Stimulated activated CD8-positive, alpha-beta memory T cell treated with anti-CD3 and anti-CD28 coated beads, Interleukin-4, amount 100 ng/mL, for 1 hour (primary cell): ENCODE measurements at places on chromosomes 13 and 19.

DNA sequence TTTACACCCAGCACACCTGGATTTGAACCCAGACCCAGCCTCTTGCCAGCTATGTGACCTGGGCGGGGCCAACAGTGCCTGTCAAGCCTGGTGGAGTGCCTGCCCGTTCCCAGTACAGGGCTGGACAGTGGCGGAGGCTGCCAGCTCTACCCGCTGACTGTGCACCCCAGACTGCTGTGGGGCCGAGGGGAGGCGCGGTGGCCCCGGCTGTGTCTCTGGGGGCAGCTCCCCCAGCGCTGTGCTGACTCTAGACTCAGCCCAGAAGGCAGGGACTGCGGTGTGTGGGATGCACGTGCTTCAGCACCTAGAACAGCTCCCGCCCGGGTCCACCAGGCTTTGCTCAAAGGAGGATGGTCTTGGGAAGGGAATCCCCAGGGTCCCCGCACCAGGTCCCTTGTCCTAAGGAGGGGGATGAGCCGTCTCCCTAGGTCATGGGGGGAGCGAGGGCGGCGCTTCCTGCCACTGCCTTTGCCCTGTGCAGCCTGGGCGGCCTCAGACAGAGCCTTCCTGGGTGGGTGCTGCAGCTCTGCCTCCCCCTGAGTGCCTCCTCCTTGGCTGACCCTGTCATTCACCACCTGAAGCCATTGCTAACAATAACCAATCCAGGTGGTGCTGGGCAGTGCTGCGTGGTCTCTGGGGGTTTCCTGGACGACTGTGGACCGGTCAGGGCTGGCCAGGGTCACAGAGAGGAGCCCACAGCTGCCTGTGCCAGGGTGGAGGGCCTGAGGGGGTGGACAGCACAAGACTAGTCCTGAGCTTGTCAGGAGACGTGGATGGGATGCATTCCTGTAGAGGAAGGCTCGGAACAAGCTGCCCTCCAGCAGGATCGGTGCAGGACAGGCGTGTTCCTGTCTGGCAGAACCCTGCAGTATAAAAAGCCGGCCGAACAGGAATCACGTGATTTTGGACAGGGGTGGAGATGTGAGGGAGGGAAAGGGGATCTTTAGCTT, 18.6 kb downstream of the TMEM255B start:
- DNase-seq, result no peak

DNA sequence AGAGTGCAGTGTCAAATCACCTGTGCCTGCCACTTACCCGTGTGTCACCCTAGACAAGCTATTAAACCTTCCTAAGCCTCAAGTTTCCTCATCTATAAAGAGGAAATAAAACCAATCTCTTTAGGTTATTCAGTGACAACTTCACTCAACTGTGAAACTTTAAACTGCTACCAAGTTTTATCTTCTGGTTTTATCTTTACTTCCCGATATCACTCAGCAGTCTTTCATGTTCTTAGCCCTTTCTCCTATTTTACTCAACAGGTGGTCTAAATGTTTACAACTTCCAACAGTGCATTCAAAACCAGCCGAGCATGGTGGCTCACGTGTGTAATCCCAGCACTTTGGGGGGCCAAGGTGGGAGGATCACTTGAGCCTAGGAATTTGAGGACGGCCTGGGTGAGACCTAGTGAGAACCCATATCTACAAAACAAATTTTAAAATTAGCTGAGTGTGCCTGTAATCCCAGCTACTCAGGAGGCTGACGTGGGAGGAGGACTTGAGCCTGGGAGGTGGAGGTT, 59.6 kb downstream of the GPALPP1 start:
- DNase-seq, result no peak

DNA sequence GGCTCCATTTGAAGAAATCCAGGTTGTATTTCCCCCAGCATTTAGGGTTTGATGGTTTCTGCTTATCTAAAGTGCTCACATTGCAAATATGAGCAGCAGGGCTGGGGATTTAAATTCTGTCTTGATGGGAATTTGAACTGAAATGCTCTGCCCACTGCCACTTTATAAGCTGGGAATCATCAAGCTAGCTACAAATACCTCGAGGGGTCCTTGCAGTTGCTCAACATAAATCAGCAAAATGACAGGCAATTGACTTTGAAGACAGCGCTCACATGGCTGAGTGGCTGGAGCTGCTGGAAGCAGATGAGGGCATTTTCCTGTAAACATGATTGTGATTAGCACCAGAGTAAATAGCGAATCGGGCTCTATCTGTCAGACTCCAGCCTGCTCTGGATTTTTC, 39.4 kb upstream of the MEDAG start:
- DNase-seq, result no peak

DNA sequence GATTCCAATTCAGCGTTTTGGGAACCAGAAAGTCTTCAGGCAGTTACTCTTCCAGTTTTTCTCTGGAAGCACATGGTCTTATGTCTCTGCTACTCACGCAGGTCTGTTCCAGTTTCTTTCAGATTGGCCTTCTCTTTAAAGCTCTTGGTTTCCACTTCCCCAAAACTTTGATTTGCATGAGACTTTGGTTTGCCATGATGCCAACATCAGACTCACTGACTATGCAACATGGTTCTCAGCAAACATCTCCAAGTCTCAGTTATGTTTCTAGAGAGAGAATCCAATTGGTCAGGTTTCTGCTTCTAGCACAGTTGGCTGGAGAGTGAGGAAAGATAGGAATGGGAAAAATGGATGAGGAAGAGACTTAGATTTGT, 3.1 kb downstream of the AKAP11 start:
- DNase-seq, result no peak

DNA sequence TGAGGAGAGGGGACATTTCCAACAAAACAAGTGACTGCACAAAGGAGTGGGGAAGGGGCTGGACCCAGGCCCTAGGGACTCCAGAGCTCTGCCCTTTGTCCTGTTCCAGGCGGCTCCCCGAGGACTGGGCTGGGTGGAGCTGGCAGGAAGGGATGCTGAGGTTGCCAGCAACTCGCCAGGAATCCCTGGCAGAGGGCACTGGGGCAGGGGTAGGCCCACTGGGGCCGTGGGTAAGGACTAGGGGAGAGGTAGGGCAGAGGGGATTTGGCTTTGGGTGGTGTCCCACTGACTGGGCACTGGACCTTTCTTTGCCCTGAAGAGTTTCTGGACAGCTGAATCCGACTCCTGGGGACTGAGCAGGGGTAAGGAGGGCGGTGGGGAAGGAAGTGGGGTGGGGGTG, 7.9 kb downstream of the LIPE start:
- DNase-seq, result no peak

- DNase-seq, result no peak
These were observed 1.1 kb upstream of the MVB12A start for GRCh38 chr19:17418710-17419109.

- DNase-seq, result no peak
These were observed 161.5 kb downstream of the MZT1 start for GRCh38 chr13:72565893-72566292.

DNA sequence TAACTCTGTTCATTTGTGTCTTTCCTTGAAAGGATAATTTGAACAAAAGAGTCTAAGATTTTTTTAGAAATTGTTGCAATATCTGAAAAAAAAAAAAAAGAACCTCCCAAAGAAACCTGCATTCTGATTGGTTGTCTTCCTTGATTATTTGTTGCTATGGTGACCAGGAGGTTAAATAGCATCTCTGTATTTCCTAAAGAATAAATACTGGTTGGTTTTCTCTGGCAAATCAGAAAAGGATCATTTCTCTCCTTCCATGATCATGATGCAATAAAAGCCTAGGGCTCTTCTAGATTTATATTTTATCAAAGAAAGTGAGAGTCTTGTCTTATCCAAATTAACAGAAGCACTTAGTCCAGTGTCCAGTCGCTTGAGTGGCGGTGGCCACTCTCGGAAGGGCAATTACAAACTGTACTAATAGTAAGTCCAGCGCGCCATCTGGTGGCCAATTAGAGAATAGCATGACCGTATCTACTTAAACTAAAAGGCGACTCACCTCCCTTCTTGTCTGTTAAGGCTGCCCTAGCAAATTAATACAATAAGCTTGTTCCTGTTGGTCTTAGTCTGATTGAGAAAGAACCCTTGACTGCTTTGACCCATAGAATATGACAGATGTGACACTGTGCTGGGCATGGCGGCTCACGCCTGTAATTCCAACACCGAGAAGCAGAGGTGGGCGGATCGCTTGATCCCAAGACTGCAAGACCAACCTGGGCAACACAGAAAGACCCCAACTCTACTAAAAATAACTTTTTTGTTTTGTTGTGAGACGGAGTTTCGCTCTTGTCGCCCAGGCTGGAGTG, 47.0 kb upstream of the PNMA8B start:
- peak; percentile 76 for DNase-seq

DNA sequence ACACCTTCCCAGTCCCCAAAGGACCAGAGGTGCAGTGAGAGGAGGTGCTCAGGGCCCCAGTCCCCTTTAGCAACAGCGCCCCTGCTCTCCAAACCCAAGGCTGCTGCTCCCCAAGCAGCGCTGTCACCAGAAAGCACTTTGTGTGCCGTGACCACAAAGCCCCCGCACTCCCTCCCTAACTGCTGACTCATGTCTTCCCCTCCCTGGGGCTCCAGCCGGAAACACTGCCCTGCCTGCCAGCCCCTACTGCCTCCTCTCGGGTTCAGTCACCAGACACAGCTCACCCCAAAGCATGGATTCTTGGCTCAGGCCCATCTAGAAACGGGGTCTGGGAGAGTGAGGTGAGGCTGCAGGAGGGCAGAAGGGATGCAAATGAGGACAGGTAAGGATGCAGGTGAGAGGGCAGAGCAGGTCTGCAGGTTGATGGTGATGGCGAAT, 4.9 kb upstream of the TNFSF14 start:
- peak; percentile 81 for DNase-seq
